Gastrocnemius medialis (tissue), 4 donors: ENCODE measurements at places on chromosomes 4 and X. TPM values are rescaled to one million over a fixed set of nuclear protein-coding genes. Genes with fewer than 3 reads are reported as not detected.

Gene PNMA6F
- not detected for total RNA-seq

Gene ESX1
- total RNA-seq, result not detected

Gene TIGD4
- total RNA-seq, result 0.23 TPM

Gene BANK1
- total RNA-seq, result 0.91 TPM

Gene SHROOM3
- 0.20 TPM for total RNA-seq

Gene CYP2U1
- total RNA-seq, result 4.1 TPM

Gene BMP3
- 0.51 TPM for total RNA-seq

Gene MAGEB2
- total RNA-seq, result not detected

Gene SATL1
- not detected for total RNA-seq

Gene CFAP47
- total RNA-seq, result not detected

Gene GPRIN3
- total RNA-seq, result 1.6 TPM

Gene GPR34
- total RNA-seq, result 4.6 TPM

Gene TSPAN6
- total RNA-seq, result 5.9 TPM

Gene TLR1
- total RNA-seq, result 1.3 TPM

Gene MTNR1A
- not detected for total RNA-seq
